ENCODE measurements at places on chromosomes 12 and 14.

GRCh38 chr14:49876563-49877127, 16.2 kb upstream of the ARF6 start:
- no peak for DNase-seq

GRCh38 chr12:93174048-93174447, 203.7 kb upstream of the NUDT4 start:
- DNase-seq: peak; percentile 12

DNA sequence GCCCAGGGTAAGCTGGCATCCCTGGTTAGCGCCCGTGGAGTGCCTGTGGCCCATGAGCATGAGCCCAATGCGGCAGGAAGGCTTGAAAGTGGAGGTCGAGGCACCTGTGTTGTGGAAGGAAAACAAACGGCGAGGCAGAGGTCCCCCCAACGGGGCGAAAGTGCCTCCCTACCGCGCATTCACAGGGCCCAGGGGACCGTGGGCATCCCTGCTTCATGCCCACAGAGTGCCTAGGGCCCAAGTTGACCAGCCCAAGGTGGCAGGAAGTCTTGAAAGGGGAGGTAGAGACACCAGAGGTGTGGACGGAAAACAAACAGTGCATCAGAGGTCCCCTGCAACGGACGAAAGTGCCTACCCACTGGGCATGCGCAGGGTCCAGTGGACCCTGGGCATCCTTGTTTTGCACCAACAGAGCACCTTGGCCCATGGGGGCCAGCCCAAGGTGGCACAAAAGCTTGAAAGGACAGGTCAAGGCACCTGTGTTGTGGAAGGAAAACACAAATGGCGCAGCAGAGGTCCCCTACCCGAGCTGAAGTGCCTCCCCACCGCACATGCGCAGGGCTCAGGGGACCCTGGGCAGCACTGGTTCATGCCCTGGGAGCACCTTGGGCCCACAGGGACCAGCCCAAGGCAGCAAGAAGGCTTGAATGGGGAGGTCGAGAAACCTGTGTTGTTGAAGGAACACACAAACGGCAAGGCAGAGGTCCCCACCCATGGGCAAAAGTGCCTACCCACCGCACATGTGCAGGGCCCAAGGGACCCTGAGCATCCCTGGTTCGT, 377.5 kb downstream of the ALG10 start:
- no peak for DNase-seq

GRCh38 chr12:83827193-83827592, 1085.4 kb downstream of the SLC6A15 start:
- no peak for DNase-seq

DNA sequence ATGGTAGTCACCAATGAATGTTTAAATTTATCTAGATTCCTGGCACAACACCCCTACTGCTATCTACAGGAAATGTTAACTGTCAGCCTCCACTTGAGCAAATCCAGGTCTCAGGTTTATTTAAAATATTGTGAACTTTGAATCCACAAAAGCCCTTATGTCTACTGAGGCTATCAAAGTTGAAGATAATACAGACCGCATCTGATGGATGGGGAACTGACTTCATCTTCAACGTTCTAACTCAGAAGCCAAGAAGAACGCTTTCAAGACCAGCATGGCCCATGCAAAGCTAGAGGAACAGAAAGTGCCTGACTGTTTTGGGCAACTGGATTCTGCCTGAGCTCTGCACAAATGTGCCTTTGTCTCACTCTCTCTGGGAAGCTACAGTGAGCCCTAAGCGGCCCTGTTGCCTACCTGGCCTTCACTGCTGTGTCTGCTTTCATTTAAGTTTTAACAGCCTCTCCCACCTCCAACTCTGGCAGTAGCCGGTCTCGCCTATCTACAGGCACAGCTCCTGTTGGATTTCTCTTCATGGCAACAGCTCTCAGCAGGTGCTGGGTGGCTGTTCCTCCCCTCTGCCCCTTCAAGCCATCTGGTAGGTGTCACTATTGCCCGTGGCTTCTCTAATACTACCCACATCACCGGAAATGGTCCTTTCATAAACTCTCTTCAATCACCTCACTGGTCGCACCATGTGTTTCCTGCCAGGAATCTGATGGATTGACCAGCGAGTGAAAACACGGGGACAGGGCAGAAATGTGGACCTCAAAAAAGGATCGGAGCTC, 112.1 kb upstream of the OVCH1 start:
- DNase-seq: no peak

DNA sequence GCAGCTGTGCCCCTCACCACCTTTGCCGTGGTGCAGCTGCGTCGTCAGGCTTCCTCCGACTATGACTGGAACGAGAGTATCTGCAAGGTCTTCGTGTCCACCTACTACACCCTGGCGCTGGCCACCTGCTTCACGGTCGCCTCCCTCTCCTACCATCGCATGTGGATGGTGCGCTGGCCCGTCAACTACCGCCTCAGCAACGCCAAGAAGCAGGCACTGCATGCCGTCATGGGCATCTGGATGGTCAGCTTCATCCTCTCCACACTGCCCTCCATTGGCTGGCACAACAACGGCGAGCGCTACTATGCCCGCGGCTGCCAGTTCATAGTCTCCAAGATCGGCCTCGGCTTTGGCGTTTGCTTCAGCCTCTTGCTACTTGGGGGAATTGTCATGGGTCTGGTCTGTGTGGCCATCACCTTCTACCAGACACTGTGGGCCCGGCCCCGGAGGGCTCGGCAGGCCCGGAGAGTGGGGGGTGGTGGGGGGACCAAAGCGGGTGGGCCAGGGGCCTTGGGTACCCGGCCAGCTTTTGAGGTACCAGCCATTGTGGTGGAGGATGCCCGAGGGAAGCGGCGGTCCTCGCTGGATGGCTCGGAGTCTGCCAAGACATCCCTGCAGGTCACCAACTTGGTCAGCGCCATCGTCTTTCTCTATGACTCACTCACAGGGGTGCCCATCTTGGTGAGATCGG, 2.6 kb downstream of the GPR162 start:
- DNase-seq: no peak

DNA sequence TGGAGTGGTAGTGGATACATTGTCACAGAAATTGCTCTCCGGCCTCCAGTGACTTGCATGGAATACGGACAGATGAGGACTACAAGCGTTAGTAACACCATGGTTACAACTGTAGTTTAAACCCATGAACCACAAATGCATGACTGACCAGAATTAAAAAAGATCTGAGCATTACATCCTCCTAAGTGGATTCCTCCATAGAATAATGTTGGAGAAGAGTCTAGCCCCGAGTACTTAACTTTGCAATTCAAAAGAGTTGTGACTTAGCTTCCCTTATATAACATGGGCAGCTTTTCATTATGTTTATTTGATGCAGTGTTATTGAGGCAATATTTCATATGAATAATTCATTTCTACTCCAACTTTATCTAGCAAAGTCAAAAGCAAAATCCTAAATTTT, 457.2 kb upstream of the TMPO start:
- DNase-seq: no peak

DNA sequence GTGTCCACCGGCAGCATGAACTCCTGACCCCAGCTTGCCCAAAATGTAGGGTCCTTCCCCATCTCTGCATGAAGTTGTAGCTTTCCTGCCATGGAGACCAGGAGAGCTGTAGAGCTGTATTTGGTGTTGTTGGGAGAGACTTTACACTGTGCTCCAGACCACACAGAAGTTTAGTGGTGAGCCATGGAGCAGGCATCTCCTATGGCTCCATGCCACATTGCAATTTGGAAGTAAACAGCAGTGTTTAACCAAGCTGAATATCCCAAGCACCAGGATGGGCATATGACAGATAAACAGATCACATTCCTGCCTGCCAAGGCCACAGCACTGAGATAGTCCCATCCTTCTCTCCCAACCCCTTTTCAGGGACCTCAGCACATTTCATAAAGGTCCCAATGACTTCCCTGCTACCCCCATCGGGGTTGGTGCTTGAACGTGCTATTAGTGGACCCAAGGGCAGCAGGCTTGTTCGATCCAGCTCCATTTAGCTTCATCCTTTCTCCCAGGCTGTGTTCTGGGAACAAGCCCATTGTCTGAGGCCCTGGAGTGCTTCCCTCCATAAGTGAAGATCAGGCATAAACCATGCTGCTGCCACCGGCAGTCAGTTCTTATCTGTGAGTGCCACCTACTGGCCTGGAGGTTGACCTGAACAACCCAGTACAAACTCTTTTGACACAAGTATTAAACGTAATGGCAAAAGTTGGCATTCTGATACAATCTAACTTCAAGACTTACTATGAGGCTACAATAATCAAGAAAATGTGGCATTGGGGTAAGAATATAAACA, 172.3 kb upstream of the ATXN7L3B start:
- DNase-seq: peak; percentile 9

DNA sequence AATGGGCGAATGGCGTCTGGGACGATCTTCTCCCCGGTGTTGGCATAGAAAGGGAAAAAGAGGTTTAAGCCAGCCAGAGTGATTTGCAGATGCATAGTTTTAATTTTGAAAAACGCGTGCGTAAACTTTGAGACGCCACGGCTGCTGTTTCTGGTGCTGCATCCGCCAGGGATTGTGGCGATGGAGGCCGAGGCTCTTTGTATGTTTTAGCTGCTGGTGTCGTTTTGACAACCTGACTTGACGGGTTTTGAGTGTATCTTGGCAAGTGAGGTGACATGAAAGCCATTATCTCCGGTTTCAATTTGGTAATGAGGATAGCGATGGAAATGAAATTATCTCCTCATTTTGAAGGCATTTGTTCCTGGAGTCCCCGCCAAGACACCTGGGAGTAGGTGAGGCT, 1.6 kb downstream of the PTGDR start:
- no peak for DNase-seq

- DNase-seq: peak; percentile 41
Measured at GRCh38 chr12:109879351-109880042, 844 bp downstream of the GLTP start.

DNA sequence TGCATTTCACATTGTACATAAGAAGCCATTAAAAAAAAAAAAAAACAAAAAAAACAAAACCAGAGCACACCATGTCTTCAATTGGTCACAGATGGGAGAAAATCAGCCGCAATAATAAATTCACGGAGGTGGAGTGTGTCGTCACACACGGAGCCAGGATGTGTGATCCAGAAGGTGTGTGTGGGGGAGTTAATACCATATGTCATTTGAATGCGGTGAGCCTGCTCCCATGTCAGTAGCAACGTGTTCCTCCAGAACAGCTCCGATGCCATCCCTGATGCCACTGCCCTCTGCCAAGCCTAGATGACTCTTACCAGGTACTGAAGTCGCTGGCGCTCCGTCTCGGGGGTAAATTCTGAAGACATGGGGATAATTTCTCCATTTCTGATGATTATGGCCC, 197.8 kb downstream of the PPM1H start:
- no peak for DNase-seq

DNA sequence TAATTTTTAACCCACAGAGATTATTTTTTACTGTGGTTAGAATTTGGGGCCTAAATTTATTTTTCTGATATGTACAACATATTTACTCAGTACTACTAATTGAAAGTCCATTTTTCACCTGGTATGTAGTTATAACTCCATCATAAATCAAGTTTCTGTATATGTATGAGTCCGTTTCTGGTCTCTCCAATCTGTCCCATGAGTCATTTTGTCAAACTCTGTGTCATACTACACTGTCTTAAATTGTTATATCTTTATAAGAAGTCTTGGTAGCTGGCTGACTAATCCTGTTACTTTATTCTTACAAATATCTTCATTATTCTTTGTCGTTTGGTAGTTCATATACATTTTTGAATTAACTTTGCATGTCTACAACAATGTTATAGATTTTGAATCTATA, 344.0 kb downstream of the PDZRN4 start:
- peak; percentile 5 for DNase-seq

GRCh38 chr12:46383654-46384450, 11.3 kb upstream of the SLC38A2 start:
- DNase-seq: no peak

- no peak for DNase-seq
Measured at GRCh38 chr12:24201258-24201970, 251.9 kb upstream of the SOX5 start.

DNA sequence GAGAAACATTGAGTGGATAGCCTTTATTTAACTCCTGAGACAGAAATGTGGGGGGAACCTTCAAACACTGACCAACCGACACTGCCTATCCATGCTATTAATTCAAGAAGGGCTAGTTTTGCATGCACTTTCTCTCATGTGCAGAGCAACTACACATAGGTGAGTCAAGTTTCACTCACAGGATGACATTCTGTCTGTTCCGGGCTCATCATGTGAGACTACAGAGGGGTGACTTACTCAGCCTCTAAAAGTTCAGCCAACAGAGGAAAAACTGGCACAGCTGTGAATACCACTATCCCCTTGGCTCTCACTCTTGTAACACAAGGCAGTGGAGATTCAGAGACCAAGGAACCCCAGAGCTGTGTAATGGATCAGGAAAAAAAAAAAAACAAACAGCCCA, 13.3 kb downstream of the BEST3 start:
- peak; percentile 7 for DNase-seq

DNA sequence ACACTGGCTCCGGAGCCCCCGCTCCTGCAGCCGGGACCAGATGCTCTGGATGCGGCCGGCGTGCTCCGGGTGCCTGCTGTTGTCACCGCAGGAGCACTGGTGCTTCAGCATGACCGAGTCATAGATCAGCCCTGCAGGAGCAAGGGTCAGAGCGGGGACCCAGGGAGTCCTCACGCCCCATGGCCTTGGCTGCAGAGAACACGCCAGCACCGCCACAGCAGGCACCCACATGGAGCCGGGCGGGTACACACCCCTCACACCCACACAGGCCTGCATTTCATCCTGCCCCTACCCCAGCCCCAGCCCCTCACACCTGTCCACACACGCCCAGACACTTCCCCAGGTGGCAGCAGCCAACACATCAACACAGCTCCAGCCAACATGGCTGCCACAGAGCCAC, 18.8 kb downstream of the SLC48A1 start:
- DNase-seq: no peak

DNA sequence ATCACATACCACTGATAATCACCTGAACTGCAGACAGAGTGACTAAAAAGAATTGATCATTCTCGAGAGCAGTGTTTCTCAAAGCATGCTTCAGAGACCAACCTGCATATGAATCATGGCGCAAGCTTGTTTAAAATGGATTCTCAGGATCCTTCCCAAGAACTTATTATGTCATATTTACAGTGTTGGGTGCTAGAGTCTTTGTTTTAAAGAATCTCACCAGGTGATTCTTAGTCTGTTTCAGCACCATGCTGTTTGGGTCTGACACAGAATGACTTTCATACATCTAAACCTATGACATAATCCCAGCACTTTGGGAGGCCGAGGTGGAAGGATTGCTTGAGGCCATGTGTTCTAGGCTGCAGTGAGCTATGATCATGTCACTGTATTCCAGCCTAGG, 31.3 kb upstream of the SSPN start:
- no peak for DNase-seq

DNA sequence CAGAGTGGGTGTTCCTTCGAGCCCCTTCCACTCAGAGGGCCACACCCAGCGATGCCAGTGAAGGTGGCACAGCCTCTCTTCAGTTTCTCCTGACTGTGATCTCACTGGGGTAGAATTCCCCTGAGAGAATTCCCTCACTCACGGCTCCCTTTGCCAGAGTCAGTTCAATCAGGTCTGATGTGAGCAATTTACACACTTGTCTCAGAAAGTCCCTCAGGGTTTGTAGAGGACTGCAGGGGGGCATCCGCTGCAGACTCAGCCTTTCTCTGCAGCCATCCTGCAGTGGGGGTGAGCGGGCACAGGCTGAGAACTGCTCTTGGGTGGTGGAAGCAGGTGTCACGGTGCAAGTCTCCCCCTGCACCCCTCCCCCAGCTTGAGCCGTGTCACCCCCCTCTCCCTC, 205.4 kb upstream of the PRMT8 start:
- no peak for DNase-seq
